ENCODE measurements at places on chromosomes 6 and 20.

DNA sequence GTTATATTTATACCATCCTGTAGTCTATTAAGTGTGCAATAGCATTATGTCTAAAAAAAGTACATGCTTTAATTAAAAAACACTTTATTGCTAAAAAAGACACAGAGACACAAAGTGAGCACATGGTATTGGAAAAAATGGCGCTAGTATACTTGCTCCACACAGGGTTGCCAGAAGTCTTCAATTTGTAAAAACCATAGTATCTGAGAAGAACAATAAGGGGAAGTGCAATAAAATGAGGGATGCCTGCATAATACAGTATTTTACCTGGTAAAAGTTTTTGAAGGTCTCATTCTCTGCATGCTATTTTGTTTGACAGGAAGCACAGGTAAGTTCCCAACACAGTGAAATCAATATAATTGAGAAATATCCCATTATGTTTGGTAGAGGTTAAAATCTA lies 1.6 kb downstream of the NOX3 start:
- no peak for DNase-seq

- no peak for DNase-seq
Observed at GRCh38 chr6:1627827-1628560, 18.3 kb downstream of the FOXC1 start.

DNA sequence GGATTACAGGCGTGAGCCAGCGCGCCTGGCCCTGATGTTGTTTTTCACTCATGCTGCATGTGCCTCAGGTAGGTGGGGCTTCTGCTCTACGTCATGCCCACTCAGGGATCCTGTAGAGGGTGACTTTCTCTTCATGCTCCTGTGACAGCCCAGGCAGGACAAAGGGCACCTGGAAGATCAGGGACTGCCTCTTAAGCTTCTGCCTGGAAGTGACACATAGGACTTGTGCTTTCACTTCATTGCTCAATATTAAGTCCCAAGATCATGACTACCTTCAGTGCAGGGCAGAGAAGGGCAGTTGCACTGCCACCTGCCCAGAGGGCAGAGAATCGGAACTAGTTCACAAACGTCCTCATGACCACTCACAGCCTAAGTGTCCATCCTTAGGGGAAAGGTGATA lies 249.5 kb upstream of the SULF2 start:
- peak; percentile 7 for DNase-seq

- DNase-seq, result peak; percentile 70
Observed at GRCh38 chr6:149851461-149852110, 12.6 kb downstream of the LRP11 start.

DNA sequence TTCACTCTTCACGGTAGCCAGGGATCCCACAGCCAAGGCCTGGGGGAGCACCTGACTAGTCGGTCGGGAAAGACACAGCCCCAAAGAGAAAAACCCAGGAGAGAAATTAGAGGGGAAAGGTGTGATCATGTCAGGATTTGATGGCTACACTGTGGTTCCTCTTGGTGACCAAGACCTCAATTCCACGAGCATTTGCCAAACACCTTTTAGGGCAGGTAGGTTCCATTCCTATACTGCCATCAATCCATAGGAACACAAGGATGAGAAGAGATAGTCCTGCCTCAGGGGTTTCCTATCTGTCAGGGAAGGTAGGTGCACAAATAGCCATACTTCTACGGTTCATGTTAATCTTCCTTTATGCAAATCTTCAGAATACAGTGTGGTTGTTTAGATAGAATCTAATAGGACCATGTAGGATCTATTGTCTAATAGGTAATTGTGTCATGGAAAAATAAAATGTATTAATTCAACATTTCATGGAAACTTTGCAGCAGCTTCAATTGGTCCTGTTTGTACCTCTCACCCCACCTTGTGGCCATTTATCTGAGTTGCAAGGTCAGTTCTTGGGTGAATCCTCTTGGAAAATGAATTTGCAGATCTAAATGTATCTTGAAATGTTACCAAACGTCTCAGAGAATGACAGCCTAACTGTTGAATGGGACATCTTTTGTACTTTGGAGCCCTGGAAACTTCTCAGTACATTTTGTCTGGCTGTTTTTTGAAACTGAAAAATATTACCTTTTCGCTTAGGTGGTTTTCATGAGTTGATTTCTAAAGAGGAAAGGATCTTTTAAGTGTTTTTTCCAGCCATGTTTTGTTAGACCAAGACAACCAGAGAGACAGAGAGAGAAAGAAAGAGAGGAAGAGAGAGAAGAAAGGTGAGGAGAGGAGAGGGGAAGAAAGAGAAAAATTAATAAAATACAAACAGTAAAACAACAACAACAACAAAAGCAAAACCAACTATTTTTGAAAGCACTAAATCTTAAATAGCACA lies 33.7 kb upstream of the IYD start:
- DNase-seq, result peak; percentile 82

DNA sequence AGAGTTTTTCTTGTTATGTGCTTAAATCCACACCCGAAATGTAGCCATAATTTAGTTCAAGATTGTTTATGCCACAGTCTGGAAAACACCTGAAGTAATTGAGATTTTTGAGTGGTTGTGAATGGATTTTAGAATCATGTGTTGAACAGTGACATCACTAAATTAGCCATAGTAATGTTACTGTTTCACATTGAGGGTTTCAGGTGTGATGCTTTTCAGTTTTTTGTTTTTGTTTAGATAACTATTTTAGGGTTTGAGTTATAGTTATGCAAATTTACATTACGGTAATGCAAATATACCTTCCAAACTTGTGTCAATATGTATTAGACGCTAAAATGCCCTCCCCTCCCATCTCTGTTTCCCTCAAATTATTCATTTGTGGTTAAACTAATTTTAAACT lies 22.9 kb downstream of the QKI start:
- DNase-seq, result no peak

- DNase-seq, result no peak
Observed at GRCh38 chr6:37723016-37723415, 25.3 kb upstream of the MDGA1 start.

- peak; percentile 44 for DNase-seq
Observed at GRCh38 chr6:16982807-16983206, 119.0 kb upstream of the STMND1 start.

DNA sequence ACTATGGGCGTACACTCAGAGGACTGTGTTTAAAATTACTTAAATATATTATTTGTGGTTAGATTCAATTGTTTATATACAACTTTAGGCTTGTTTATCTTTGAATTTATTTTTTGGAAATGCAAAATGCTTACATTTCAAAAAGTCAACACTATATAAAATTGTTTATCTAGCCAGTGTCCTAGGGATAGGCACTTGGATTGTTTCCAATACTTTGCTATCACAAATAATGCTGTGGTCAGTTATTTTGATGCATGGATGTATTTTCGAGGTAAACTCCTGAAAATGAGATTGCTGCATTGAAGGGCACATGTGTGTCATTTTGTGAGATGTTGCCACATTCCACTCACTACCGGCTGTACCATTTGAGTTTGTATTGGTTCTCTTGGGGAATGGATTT lies 213.9 kb downstream of the SLC24A3 start:
- no peak for DNase-seq

- no peak for DNase-seq
Observed at GRCh38 chr6:2970034-2970685, 1.2 kb downstream of the SERPINB6 start.

- no peak for DNase-seq
Observed at GRCh38 chr6:5936631-5937030, 70.1 kb downstream of the NRN1 start.

DNA sequence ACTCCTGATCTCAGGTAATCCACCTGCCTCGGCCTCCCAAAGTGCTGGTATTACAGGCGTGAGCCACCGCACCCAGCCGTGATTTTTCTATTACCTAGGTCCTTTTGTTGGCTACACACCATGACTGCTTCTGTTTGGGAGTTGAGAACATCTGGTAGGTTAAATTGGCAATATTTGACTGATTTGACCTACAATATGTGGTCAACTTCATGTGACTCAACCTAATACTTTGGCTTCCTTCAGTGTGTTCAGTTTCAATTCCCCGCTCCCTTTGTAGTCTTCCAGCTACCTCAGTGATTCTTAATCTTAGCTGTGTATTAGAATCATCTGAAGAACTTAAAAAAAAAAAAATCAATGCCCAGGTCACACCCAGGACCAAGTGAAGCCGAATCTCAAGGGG lies 47.4 kb downstream of the MYB start:
- no peak for DNase-seq
